Caco-2 (cell line): ENCODE measurements at places on chromosomes 5 and 9.

DNA sequence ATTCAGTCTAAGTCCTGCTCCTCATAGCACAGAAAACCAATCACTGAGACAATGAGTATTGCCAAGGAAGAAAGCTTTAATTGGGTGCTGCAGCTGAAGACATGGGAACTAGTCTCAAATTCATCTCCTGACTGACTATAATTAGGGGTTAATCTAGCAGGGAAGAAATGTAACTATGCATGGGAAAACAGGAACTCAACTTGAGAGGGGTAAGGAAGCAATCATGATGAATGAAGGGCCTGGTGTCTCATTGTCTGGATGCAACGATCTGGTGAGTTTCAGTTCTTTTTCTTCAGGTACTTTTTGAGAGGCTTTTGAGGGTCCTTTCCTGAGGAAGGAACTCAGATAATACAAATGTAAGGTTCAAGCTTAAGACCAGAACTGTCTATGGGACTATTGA is 24.0 kb upstream of the OCLN start:
- DNase-seq = no peak

DNA sequence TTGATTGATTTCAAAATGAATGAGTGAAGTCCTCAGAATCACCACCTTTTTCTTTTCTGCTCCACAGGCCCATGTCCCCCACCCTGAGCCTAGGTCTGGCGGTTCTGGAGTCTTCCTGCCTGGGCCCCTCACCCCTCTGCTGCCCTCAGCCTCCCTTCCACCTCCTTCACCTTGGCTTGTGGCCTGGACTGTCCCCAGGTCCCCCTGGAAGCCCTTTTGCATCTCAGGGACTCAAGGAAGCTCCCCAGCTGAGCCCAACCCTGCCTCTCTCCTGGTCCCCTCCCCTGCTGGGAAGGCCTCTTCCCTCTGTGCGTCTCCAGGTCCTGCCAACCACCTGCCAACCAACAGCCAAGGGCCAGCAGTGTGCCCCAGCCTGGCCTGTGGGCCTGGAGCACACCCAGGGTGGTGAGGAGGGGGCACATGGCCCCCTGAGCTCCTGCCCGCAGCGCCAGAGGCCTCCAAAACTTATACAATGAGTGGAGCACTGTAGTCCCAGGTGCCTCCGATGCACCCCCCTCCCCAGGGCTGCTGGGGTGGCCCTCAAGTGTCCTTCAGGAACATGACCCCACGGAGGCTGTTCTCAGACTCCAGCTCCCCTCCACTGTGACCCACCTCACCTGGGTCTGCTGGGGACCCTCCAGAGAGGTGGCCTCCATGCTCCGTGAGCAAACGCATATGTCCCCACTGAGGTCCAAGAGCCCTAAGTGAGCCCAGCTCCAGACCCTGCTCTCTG is 20.3 kb downstream of the GLT6D1 start:
- DNase-seq = no peak

GRCh38 chr5:150227036-150227435 is 37.2 kb downstream of the SLC6A7 start:
- DNase-seq = no peak

DNA sequence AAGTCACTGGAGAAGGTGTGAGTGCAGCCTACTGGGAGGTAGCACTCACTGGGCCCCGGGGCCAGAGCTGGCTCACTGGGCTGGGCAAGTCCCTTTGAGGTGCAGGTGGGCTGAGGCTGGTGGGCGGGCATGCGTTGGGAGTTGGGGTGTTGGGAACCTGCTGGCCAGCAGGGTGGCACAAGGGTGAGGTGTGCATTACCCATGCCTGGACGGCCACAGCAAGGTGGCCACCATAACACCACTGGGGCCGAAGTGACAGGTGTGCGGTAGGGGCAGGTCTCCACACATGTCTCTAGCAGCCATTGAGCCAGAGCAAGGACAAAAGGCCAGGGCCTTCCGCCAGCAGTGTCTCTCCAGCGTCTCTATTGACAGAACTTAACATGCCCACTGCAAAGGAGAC is 22.6 kb downstream of the PRRT1B start:
- DNase-seq = no peak

DNA sequence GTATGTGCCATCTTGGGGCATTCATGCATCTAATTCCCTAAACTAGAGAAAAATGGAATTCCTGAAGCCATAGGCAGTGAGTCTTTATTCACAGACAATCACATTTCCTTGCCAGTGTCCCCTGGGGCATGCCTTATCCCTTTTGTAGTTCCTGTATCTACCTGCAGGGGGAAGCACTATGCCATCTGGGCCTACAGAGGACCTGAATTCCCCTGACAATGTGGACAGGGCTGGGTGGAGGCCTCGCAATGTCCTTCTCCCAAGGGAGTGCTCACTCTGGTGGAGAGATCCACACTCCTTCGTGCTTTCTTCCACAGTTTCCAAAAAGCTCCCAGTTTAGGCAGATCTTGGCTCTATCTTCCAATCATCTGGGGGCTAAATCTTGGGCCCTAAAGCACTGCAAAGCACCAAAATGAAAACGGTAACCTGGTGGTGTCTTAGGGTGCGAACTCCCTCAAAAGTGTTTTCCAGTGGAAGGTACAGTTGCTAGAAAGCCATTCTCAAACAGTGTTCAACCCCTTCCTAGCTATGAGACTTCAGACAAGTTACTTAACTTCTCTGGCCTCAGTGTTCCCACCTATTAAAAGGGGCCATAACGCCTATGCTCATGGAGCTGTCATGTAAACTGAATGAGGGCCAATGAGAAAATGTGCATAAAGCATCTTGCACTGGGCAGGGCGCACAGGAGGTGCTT is 17.5 kb downstream of the WHRN start:
- peak; percentile 84 for DNase-seq

DNA sequence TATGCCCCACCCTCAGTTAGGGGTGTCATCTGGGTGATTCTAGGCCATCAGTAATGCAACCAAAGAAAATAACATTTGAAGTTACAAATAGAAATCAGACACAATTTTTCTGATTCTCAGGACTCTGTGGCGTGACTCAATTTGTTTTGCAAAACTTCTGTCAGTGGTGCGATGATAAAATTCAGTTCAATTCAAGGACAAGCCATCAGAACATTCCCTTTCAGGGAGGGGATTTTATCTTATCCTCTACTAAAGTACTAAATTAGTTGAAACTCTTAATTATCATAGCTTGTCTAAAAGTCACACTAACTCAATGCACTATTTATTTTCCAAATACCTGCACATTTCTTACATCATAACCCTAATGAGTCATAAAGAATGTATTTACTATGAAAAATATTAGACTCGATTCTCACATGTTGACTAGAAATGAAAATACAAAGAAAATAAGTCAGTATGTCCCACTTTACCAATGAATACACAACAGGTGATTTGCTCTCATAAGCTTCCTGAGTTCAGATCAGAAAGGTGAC is 28.2 kb downstream of the HTR4 start:
- no peak for DNase-seq

GRCh38 chr9:21155501-21155900 is 11.0 kb downstream of the IFNA21 start:
- no peak for DNase-seq

- DNase-seq = no peak
Measured at GRCh38 chr5:14204011-14204670, 61.0 kb downstream of the TRIO start.

- no peak for DNase-seq
Measured at GRCh38 chr9:1538301-1538700, 476.8 kb upstream of the SMARCA2 start.

DNA sequence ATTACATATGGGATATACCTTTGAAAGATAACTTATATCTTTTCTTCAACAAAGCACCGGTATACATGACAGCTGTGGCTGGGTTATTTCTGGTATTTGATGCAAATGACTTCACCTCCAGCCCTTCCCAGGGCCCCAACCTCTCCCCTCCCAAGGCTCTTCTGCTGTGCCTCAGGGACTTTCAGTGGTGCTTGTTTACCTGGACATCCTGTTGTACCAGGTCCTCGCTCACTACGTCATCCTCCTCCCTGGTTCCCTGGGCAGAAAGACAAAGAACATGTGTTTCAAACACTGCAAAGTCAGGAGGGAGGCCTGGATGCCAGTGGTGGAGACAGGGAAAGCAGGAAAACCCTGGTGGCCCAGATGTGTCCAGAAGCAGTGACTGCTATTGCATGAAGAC is 23.4 kb downstream of the ANXA6 start:
- no peak for DNase-seq

GRCh38 chr5:79229357-79230174 is 6.4 kb upstream of the JMY start:
- no peak for DNase-seq

DNA sequence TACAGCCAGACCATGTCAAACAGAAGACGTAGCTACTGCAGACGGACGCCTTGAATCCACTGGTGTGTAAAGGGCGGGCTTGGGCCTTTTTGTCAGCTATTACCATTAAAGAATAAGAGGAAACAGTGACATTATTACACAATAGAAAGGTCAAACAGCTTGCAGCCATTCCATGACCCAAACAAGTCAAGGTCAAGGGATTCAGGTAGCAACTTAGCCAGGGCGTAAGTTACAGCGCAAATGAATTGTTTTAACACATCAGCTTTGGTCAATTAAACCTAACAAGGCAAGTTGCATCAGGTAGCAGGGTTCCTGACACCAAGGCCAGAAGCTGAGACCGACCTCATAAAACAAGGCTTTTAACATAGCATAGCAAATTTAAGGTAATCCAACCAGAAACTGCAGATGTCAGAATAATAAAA is 15.3 kb downstream of the NFIB start:
- DNase-seq = no peak

GRCh38 chr5:121573721-121574382 is 277.8 kb upstream of the FTMT start:
- DNase-seq = no peak
